ENCODE measurements at places on chromosomes 7 and 10. TPM values are rescaled to one million over a fixed set of nuclear protein-coding genes. Genes with fewer than 3 reads are reported as not detected.

OPN1SW gene
- total RNA-seq: not detected

DNA sequence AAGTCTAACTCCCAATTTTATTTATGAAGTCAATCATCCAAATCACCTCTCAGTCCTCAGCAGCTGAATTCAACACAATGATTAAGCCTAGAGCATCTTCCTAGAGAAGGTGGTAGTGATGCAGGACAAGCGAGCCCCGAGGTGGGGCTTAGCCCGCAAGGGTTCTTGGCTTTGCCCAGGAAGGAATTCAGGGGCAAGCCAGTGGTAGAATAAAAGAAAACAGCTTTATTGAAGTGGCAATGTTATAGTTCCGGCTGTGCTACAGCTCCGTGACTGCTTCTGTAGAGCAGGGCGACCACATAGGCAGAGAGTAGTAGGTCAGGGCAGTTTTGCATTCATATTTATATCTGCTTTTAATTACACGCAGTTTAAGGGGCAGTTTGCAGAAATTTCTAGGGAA is 18.1 kb downstream of the IL2RA start:
- DNase-seq: no peak

DNA sequence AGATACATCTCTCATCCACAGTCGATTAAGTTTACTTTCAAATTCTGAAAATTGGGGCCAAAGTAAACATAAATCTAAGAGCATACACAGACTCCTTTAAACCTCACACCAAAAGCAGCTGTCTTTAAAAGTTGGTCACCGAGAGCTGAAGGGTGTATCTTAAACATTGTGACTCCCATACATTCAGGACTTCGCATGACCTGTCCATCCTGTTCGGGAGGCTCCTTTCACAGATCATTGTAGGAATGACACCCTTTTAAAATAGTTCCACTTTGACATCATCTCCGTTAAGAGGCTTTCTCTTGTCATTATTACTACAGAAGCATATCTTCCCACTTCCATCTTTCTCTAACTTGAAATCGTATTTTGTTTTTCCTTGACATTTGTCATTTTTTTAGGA is 440.0 kb downstream of the DNAJB9 start:
- DNase-seq: no peak

- DNase-seq: no peak
These were observed 7.2 kb downstream of the DLX6 start for GRCh38 chr7:97012365-97013133.

GRCh38 chr7:10315881-10316280 is 657.8 kb upstream of the PHF14 start:
- DNase-seq: no peak

- DNase-seq: no peak
These were observed 262.2 kb upstream of the TCERG1L start for GRCh38 chr10:131573707-131574106.

- no peak for DNase-seq
These were observed 233.5 kb downstream of the CUX1 start for GRCh38 chr7:102050864-102051460.

All from Calu3 (cell line).